ENCODE measurements at places on chromosomes 1 and 21.
A peak's percentile ranks its signal among the peaks of the same experiment; 100 is the strongest.

DNA sequence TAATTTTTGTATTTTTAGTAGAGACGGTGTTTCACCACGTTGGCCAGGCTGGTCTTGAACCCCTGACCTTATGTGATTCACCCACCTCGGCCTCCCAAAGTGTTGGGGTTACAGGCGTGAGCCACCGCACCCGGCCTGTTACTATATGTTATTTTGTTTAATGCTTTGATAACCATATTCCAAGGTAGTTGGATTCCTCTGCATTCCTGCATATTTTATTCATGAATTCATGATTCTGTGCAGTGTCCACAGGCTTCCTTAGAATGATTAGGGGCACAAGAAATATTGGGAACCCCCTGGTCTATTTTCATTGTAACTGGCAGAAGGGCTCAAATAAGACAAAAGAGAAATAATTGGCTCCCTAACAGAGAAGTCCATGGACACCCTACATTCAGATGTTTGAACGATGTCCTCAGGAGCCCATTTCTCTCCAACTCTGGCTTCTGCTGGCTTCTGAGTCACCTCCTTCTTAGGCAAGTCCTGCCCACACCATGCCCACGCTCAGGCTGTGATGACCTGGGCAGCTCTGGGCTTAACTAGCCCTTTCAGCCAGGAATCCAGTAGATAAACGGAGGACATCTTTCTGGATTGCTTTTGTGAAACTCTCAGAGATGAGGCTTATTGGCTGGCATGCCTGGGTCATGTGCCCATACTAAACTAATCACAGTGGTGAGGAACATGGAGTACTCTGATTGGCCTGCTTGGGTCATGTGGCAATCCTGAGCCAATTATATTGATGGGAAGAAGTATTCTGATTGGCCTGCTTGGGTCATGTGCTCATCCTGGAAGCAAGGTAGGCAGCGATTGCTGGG lies 32.6 kb downstream of the TNFRSF8 start:
- no peak for DNase-seq

DNA sequence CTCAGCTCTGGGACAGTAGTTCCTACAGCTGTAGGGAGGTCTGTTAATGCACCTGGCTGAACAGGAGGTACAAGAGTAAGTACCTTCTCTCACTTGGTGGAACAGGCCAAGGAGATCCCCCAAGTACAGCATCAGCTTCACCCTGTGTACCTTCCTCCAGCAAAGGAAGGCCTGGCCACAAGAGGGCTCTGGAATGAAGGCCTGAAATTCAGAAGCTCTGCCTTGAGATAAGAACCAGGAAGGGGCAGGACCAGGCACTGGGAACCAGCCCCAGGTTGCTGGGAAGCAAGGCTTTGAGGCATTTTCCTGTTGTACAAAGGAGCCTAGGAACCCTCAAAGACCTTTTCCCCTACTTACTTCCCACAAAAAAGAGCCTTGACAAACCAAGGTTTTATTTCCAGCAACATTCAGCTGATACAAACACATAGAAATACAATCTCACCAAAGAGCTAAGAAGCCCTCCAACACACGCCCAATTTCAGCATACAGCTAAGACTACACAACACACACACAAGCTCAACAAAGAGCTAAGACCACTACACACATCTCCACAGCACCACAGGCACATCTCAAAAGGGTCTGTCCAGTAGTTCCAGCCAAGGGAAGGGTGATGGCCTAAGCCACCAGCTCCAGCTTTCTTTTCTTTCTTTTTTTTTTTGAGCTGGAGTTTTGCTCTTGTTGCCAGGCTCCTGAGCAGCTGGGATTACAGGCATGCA lies 23.5 kb downstream of the F11R start:
- DNase-seq: peak; percentile 60

- DNase-seq: peak; percentile 30
These were observed 46.3 kb downstream of the IER5 start for GRCh38 chr1:181134543-181135436.

DNA sequence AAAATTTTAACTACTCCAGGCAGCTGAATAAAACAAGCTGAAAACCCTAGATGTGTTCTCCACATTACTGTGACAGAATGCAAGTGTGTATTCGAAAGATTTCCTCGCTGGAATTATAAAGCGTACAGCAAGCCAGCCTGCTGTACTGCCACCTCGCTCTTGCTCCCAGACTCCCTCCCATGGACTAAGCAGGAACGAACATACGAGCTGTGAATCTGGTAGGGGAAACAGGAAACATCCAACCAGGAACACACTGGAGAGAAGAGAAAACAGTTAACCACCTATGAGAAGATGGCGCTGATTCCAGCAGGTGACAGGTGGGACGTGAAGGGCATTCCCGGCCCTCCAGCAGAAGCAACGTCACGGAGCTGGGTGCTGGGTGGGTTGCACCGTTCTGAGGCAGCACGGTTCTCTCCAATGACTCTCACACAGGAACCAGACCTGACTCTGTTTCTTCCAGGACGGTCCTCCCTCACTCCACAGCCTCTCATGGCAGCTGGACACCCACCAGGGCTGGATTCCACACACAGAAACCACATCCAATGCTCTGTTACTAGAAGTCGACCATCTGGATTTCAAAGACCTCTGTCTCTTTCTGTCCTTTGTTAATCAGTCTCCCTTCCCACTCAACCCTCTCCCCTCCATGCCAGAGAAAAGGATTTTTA lies 219.2 kb downstream of the RERE start:
- DNase-seq: no peak

GRCh38 chr1:62727656-62728407 lies 39.6 kb upstream of the DOCK7 start:
- no peak for DNase-seq

DNA sequence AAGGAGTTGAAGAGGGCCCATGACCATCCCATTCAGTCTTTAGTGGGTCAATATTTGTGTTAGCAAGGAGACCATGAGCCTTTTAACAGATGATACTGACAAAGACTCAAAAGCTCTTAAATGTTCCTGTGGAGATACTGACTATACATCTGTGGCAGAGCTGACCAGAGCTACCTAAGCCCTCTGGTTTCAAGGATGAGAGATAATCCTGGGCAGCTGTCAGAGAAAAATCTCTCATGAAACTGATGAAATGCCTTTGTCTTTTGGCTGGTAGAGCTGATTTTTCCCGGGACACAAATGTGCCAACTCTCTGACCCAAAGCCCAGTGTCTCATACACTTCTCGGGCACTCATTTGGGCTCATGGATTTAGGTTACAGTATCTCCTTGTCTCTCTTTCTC lies 100.9 kb downstream of the XCL2 start:
- DNase-seq: no peak

DNA sequence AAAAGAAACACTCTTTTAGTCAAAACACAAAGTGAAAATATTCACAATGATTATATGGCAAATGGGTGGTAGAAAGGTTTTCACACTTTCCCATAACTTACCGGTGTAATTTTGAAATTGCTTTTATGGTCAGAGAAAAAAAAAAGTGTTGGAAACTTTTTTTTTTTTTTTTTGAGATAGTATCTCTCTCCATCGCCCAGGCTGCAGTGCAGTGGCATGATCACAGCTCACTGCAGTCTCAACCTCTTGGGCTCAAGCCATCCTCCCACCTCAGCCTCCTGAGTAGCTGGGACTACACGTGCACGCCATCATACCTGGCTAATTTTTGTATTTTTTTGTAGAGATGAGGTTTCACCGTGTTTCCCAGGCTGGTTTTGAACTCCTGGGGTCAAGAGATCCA lies 3.3 kb downstream of the IFNGR2 start:
- DNase-seq: no peak

DNA sequence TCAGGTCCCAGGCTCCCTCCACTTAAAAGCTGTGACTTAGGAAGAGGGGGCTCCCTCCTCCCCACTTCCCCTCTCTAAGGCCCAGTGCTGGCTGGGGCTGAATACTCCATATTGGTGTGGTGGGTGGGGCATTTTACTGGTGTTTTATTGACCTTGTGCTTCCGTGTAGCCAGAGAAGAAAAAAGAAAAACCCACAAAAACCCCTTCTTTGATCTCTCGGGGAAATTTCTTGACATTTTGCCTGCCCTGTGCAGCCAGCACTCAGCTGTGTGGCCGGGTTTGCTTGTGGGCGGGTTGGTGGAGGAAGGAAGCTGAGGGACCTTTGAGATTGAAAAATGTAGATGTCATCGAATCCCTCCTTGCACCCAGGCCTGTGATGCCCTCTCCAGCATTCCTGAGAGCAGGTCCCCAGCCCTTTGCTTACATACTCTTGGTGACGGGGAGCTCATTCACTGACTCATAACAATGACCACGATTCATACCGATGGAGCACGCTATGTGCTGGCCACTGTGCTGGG lies 24.8 kb downstream of the TNFRSF8 start:
- peak; percentile 70 for DNase-seq

DNA sequence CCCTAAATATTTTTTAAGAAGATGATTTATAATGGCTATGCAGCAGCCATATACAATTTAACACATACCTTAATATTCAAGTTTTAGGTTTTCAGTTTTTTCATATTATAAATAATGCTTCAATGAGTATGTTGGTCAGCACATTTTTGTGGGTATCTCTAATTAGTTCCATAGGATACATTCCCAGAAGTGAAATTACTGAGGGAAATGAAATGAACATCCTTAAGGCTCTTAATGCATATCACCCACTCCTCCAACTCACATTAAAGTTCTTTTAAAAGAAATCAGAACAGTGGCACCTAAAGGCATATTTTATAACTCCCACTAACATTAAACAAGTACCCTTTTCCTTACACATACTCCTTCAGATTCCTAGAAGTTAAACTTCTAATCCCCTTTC lies 56.1 kb downstream of the EYA3 start:
- DNase-seq: no peak

GRCh38 chr1:8002921-8003320 lies 23.2 kb downstream of the ERRFI1 start:
- no peak for DNase-seq
